ENCODE measurements at places on chromosomes 2 and 18.

DNA sequence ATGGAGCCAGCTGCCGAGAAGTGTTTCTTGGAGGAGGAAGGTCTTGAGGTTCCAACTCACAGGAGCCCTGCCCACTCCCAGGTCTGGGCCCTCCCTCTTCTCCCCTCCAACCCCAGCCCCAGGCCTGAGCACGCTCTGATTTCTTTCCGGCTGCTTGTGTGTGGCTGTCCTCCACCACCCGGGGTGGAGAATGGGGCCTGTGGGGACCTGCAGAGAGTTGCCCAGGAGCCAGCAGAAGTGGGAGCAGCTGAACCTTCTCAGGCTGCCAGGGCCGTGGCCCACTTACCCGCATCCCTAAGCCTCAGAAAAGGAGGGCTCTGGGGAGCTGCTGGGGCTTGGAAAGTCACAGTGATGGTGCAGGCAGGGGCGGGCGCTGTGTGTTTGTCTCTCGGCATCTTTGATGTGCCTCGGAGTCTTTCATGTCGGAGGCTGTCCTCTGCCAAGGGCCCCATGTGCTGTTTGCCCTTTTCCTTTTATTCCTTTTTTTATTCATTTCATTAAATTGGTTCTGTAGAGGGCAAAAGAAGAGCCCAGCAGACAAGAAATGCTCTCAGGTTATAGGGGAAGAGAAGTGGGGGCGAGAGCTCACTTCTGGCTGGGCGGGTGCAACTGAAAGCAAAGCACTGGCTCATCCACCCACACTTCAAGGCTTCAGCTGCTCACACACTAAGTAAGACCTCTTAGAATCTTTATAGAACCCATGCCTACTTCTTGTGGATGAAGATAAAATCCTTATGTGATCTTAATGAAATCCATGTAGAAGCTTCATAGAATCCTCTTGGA lies 52.5 kb downstream of the SDC1 start:
- peak; percentile 50 for DNase-seq

DNA sequence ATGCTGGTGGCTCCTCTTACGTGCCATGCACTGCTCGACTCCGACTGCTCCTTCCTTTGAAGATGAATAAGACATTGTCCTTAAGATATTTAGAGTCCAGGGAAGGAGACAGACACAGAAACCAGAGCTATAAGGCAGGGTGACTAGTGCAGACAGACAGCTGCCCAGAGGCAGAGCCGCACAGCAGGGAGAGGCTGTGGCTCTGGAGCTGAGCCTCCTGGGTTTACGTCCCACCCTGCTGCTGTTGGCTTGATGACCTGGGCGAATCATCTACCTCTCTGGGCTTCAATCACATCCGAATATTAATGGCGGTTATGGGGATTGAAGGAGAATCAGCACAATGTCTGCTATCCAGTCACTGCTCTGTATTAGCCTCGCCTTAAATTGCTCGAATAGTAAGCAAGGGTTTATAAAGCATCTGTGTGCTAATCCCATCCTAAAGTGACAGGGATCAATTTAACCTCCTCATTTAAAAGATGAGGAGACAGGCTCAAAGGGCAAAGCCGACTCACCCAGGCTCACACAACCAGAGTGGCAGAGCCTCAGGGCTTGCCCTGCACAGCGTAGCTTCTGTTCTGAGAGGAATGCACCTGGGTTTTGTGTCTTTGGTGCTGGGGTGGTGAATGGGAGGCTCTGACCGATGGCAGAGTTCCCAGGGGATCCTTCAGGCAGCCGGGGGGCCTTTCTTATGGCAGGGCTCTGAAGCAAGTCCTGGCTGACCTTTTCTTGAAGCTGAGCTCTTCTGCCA lies 284.1 kb downstream of the MYCN start:
- DNase-seq, result no peak

DNA sequence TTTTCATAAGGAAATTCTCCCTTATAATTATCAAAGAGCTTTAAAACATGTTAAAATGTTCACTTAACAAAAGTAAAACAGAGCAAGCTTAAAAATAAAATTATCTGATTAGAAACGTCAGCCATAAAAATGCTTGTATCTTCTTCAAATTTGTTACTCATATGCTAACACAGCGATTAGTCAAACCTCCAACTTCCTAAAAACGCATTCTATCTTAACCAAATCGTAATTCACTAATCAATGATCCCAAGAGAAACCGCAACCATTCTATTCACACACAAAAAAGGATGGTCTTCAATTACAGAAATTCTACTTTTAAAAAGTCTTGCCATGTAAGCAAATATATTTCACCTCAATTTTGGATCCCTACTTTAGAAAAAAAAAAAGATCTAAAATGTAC lies 1.9 kb downstream of the STK17B start:
- DNase-seq, result peak; percentile 65

DNA sequence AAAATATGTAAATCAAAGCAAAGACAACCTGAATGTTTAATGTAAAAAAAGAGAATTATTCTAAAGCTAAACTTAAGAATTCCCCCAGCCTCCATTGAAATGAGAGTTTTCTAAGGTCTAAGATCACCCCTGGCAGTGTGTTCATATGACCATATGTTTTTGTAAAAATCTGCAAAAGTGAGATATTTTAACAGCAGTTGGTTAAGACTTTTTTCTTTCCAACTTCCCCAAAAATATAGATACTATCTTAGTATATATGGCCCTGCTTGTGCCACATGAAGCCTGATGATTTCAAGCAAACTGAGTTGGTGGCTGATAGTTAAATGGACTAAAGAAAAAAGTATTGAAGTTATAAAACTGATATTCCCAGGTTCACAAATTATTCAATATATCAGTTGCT lies 35.4 kb downstream of the ZNF804A start:
- DNase-seq, result peak; percentile 9

- no peak for DNase-seq
These were observed 21.7 kb downstream of the ZDBF2 start for GRCh38 chr2:206296128-206296527.
